ENCODE measurements at places on chromosomes 13 and 19. TPM values are rescaled to one million over a fixed set of nuclear protein-coding genes. Genes with fewer than 3 reads are reported as not detected.

The CKM gene
- not detected for total RNA-seq

The KLF2 gene
- 0.18 TPM for total RNA-seq

The IGFLR1 gene
- 79.2 TPM for total RNA-seq

The FGF22 gene
- not detected for total RNA-seq

The CYP2A6 gene
- total RNA-seq: 0.27 TPM

The CALR gene
- total RNA-seq: 688 TPM

The FGF14 gene
- not detected for total RNA-seq

The FPR3 gene
- not detected for total RNA-seq

The SSC5D gene
- total RNA-seq: 1.4 TPM

The GIPR gene
- 1.7 TPM for total RNA-seq

The MUC16 gene
- total RNA-seq: not detected

The LGALS4 gene
- total RNA-seq: 0.33 TPM

The ZSWIM9 gene
- total RNA-seq: 7.7 TPM

The R3HDM4 gene
- total RNA-seq: 50.5 TPM

The ANGPTL8 gene
- total RNA-seq: not detected

The SYNGR4 gene
- total RNA-seq: not detected

The CEACAM3 gene
- total RNA-seq: not detected

The C2CD4C gene
- 0.12 TPM for total RNA-seq

The SPC24 gene
- 54.4 TPM for total RNA-seq

The USP12 gene
- total RNA-seq: 48.4 TPM

The NTN5 gene
- 0.24 TPM for total RNA-seq

The DLEU7 gene
- not detected for total RNA-seq

The PTPRH gene
- total RNA-seq: not detected

The CCDC97 gene
- total RNA-seq: 19.1 TPM

The TRMT1 gene
- total RNA-seq: 114 TPM

The KCNN4 gene
- total RNA-seq: 41.5 TPM

The ONECUT3 gene
- total RNA-seq: not detected

The SMAD9 gene
- 0.10 TPM for total RNA-seq

The GPR12 gene
- not detected for total RNA-seq

The JSRP1 gene
- 0.45 TPM for total RNA-seq

The PIK3R2 gene
- 21.1 TPM for total RNA-seq

The CCDC124 gene
- 160 TPM for total RNA-seq

The CATSPERD gene
- not detected for total RNA-seq

The CNFN gene
- total RNA-seq: not detected

The NAPSA gene
- total RNA-seq: 18.1 TPM

The CLEC11A gene
- total RNA-seq: 2.2 TPM

The TMIGD2 gene
- total RNA-seq: 12.6 TPM

The ZNF813 gene
- total RNA-seq: 8.3 TPM

The ENOX1 gene
- not detected for total RNA-seq

The SIGLECL1 gene
- not detected for total RNA-seq

The CALR3 gene
- total RNA-seq: 0.16 TPM

The BBC3 gene
- total RNA-seq: 12.5 TPM

The GZMM gene
- total RNA-seq: 42.0 TPM

The FOSB gene
- 10.5 TPM for total RNA-seq

The LRG1 gene
- total RNA-seq: 0.19 TPM

The SIGLEC14 gene
- 0.14 TPM for total RNA-seq

The KLF1 gene
- 0.39 TPM for total RNA-seq

The WDR87 gene
- total RNA-seq: not detected

The LIM2 gene
- not detected for total RNA-seq

The OVOL3 gene
- not detected for total RNA-seq

The RUBCNL gene
- 1.9 TPM for total RNA-seq

The MYPOP gene
- total RNA-seq: 3.9 TPM

The CPB2 gene
- not detected for total RNA-seq
